ENCODE measurements at places on chromosomes 7 and 10. TPM values are rescaled to one million over a fixed set of nuclear protein-coding genes. Genes with fewer than 3 reads are reported as not detected.

CNPY1 gene
- total RNA-seq = not detected

KEL gene
- total RNA-seq = not detected

HOXA1 gene
- total RNA-seq = 0.82 TPM

KIFBP gene
- total RNA-seq = 22.7 TPM

GRCh38 chr7:106870983-106871410 is 5.9 kb downstream of the PIK3CG start:
- no peak for DNase-seq

GRCh38 chr10:11605807-11606408 is 5.5 kb downstream of the USP6NL start:
- DNase-seq = no peak

DNA sequence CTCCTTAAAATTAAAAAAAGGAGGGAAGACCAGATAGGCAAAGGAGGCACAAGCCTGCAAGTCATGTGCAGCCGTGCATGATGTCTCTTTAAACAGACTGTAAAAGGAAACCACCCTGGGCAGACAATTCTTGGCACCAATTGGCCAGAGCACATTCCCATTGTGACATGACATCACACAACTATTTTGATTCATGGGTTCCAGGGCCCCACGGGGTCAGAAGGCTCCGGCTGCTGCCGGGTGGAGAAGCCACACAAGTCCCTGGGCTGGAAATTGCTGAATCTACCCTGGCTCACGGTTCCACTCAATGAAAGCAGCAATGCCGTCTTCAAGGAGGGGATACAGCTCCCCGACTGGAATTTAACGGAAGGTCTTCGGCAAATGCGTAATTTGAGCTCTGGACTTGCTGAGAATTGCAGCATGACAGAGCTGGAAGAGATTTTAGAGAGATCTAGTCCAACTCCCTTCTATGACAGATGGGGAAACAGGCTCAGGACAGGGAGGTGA is 140.5 kb downstream of the PRKAG2 start:
- peak; percentile 90 for DNase-seq

DNA sequence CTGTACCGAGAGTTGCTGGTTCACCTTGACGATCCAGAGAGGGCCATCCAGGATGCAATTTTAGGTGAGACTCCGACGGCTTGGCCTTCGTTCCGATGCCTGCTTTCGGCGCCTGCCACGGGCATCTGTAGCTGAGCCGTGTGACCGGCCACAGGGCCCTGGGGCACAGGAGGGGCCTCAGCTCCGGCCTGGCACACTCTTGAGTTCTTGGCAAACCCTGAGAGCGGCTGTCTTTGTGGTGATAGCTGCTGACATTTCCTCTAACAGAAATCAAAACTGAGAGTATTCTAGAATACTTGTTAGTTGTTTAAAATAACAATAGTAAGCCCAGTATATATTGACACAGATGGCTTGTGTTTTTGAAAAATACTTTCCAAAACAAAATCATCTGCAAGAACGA is 52.2 kb upstream of the SUN1 start:
- no peak for DNase-seq

DNA sequence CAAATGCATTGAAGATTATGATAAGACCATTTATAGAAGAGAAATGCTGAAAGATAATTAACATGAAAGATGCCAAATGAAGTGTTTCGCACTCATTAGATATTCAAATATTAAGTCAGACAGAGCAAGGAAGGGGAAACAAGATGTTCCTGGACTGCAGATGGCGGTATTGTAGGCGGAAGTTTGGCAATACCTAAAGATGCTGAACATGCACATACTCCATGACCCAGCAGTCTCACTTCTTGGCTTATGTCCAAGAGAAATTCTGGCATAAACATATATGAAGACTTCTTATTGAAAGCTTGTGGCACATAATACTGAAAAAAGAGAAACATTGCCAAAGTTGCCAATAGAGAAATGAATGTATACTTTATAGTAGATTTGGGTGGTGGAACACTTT is 325.4 kb upstream of the SEMA3C start:
- DNase-seq = no peak

- DNase-seq = no peak
Observed at GRCh38 chr7:152462995-152463708, 27.3 kb upstream of the KMT2C start.

DNA sequence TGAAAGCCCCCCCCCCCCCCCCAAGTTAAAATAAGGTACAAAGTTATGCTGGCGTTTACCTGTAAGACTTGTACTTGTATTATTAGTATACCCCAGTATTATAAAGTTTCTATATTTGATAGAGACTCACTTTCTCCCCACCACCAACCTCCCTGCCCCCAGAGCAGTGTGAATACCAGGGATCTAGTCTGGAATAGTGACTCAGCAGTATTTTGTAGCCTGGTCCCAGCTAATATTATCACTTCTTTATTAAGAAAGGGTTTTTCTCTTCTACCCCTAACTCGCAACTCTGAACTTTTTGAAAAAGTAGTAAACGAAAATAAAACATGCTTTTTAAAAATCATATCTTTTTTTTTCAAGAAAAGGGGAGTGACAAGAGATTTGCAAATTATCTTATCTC is 26.7 kb downstream of the GLI3 start:
- DNase-seq = no peak

- DNase-seq = no peak
Observed at GRCh38 chr10:10600004-10600403, 417.7 kb upstream of the CELF2 start.

DNA sequence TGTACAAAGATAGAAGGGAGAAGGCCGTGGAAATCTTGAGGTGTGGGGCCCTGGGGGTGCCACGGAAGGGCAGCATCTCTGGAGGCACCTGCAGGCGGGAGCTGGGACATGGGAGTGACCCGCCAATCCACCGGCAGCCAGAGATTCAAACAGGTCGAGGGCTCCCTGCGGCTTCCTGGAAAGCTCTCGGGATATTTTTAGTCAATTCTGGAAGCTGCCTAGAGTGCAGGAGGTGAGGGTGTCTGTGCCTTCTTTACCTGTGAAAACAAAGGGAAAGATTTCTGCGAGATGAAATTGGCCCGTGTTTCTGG is 16.6 kb downstream of the MNX1 start:
- DNase-seq = no peak

DNA sequence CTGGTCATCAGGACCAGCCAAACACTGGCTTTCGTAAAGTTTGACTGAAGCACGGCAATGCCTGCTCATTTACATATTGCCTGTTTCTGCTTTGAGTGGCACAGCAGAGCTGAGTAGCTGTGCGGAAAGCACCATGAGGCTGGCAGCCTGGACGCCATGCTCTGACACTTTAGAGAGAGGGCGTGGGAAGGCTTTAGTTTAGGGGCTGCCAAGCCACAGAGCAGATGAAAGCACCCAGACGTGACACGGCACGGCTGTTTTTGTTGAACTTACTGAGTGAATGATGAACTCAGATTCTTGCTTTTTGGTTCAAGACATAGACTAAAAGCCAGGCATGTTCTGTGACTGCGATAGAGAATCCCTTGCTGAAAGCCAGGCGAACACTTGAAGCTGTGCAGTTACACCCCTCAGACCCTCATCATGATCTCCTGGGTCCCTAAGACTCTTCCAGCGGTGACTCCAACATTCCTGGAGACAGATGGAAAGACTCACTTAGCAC is 182.1 kb downstream of the ZMYND11 start:
- no peak for DNase-seq

- DNase-seq = no peak
Observed at GRCh38 chr10:57338823-57339558, 928.7 kb downstream of the IPMK start.

GRCh38 chr10:34759161-34759836 is 55.8 kb downstream of the PARD3 start:
- no peak for DNase-seq

Data from sigmoid colon (tissue), 7 donors.